ENCODE measurements at places on chromosomes 1 and 21. TPM values are rescaled to one million over a fixed set of nuclear protein-coding genes. Genes with fewer than 3 reads are reported as not detected.

- DNase-seq, result no peak
Observed at GRCh38 chr1:67769633-67770256, 63.5 kb downstream of the GNG12 start.

GRCh38 chr1:38173157-38173831 lies 126.7 kb upstream of the POU3F1 start:
- no peak for DNase-seq

The KCNQ4 gene
- total RNA-seq, result 3.6 TPM

- DNase-seq, result no peak
Observed at GRCh38 chr21:30349572-30349971, 1.2 kb upstream of the KRTAP23-1 start.

DNA sequence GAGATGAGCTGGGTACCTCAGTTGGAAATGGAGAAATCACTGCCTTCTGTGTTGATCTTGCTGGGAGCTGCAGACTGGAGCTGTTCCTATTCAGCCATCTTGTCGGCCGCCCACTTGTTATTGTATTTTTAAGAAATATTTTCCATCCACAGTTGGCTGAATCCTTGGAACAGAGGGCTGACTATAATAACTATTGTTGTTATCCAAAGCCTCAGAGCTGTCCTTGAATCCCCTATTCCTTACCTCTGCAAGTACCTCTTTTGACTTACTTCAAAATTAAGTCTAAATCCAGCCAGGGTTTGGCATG lies 44.1 kb upstream of the GRHL3 start:
- DNase-seq, result no peak

The BSND gene
- not detected for total RNA-seq

DNA sequence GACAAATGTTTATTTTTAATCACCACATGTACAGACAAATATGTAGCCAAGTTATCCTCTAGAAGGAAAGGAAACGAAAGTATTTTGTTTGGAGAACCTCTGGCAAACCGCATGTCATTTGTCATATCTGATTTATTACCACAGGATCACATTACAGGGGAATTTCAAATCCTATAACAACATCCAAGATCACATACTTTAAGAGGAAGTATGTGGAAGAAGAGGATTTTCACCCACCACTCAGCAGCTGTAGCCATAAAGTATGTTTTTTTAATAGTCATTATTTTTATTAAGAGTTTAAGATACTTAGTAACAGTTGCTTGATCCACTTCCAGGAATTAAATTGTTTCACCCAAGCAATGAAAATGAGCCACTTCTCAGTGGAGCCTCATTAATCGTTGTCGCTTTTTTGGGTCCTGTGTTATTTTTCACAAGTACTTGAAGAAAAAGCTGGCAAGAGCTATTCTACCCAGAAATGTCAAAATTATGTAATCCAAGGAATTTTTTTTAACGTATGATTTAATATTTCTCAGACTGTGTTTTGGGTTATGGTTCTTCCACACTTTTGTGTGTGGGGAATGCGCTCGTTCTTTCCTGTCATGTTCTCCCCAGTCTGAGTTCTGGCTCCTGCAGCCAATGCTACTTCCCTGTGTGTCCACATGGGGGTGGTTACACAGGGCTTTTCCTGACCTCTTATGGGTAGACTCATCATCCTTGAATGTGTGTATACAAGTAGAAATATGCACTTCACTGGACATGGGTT lies 6.9 kb downstream of the SERTAD4 start:
- DNase-seq, result no peak

The KIAA1614 gene
- 11.4 TPM for total RNA-seq

The CLCA1 gene
- total RNA-seq, result not detected

The MTF2 gene
- 7.0 TPM for total RNA-seq

The DMBX1 gene
- total RNA-seq, result not detected

GRCh38 chr1:118081387-118081786 lies 103.6 kb downstream of the SPAG17 start:
- DNase-seq, result no peak

DNA sequence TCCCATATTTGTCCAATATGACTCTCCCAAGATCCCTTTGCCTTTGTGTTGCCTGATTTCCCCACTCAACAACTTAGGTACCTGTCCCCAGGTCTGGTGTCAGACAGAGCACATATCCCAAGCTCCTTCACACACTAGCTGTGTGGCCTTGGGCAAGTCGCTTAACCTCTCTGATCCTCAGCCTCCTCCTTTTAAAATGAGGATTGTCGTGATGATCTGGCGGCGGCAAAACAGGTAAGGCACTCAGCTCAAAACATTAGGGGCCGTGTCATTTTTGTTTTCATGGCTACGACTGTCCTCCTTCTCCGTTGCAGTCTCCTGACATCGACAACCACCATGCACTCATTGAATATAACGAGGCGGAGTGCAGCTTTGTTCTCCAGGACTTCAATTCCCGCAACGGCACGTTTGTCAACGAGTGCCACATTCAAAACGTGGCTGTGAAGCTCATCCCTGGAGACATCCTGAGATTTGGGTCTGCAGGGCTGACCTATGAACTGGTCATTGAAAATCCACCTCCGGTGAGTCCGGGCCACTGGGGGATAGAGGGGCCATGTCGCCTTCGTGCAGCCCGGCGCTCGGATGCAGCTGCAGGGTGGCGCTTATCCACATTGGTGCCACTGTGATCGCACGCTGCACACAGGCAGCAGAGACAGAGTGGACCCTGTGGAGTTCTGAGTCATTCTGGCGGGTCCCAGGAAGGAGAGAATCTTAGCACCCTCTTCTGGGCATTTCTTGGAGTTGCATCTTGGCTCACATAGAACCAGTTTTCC lies 25.2 kb downstream of the FHAD1 start:
- no peak for DNase-seq

DNA sequence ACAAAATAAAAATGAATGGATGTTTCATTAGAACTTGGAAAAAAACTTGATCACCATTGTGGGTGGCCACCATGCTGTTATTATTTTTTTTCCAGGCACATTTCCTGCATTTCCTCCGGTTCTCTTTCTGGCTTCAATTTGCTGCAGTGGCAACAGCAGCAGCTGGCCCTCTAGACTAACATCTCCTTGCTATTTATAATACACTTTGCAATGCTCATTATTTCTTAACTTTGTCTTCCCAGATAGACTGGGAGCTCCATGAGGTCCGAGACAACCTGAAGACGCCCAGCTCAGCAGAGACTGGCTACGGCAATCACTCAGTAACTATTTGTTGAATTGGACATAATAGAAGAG lies 53.4 kb upstream of the ATP5PO start:
- no peak for DNase-seq

The ZBTB8A gene
- total RNA-seq, result 3.0 TPM

DNA sequence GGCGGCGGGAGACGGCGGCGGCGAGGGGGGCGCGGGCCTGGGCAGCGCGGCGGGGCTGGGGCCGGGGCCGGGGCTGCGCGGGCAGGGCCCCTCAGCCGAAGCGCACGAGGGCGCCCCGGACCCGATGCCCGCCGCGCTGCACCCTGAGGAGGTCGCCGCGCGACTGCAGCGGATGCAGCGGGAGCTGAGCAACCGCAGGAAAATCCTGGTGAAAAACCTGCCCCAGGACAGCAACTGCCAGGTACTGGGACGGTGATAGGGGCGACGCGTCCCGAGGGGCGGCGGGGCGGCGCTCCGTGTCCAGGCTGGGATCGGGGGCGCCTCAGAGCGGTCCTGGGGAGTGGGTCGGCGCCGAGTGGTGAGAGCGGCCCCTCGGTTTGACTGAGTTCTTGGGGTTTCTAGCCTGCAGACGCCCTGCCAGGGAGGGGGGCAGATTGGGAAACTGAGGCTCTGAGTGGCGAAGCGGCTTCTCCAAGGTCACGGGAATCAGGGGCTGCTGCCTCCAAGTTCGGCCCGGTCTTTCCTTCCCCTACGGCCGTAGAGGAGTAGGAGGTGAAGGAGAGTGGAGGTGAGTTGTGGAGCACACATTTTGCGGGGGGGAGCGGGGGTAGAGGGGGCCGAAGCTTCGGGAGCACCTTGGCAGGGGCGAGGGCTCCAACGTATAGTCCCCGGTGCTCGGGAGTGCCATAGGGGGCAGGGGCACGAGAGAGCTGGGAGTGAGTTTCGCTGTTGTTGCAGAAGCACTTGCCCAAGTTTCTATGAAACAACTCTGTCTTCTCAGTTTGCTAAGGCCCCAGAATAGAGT lies 508 bp downstream of the RAVER2 start:
- DNase-seq, result no peak

- no peak for DNase-seq
Observed at GRCh38 chr1:107362468-107363140, 221.8 kb downstream of the NTNG1 start.

The LRRC41 gene
- total RNA-seq, result 52.5 TPM

GRCh38 chr1:228104526-228105269 lies 1.6 kb upstream of the C1orf35 start:
- DNase-seq, result no peak

DNA sequence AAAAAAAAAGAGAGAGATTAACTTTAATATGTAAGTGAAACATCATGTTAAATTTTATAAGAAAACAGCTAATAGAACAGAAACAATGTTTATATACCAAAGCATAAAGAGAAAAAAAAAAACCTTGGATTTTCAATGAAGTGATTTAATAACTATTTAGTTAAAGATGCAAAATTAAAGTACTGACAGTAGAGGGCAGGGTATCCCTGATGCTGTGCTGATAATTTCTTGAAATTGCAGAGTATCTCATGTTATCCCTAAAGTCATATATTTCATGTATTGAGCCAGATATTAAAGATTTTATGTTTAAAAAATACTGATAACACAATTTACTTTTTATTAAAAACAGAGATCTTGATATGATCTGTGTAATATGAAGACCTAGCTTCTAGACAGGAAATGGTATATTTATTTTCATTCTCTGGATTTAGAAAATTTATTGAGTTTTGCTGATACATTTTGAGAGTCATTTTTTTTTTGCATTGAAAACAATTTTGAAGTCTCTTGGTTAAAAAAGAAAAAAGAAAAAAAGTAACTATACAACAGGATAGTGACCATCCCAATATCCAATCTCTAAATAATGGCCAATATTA lies 273.2 kb downstream of the USP25 start:
- DNase-seq, result no peak

DNA sequence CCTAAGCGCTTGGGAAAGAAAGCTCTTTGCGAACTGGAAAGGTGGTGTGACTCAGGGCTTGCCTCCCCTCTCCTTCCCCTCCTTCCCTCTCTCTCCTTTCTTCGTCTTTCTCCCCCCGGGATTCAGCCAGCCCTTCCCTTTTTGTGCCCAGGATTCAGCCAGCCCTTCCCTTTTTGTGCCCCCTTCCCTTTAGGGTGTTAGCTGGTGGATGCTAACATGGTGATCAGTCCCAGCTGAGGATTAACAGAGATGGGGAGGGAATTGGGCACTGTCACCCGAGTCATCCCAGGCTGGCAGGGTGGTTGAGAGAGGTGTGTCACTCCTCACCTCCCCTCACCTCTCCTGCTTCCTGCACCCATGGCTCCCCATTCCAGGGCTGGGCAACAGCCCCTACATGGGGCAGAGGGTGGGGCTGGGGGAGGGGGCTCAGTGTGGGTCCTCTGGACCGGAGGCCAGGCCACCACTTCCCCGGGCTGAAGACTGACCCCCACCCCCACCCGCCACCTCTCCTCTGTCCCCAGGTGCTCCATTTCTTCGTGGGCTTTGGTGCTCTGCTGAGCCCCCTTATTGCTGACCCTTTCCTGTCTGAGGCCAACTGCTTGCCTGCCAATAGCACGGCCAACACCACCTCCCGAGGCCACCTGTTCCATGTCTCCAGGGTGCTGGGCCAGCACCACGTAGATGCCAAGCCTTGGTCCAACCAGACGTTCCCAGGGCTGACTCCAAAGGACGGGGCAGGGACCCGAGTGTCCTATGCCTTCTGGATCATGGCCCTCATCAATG lies 51.5 kb downstream of the ELK4 start:
- DNase-seq, result peak; percentile 43

The KRTAP19-3 gene
- total RNA-seq, result not detected

The SLC26A9 gene
- 9.8 TPM for total RNA-seq

DNA sequence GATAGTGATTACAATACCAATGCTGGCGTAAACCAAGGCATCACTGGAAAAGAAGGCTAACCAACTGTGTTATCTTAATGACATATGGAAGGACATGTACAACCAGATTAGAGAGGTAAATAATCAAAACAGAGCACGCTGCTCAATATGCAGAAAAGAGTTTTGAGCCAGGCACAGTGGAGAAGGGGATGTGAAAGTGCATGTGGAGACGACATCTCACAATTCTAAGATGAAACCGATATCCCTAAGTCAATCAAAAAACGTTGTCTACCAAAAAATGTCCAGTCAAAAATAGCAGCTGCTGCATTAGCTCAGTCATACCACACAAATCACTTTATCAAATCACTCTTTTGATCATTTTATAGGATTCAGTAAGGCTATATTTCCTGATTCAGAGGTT lies 116.3 kb upstream of the OLIG2 start:
- no peak for DNase-seq

The CYP4A11 gene
- not detected for total RNA-seq

DNA sequence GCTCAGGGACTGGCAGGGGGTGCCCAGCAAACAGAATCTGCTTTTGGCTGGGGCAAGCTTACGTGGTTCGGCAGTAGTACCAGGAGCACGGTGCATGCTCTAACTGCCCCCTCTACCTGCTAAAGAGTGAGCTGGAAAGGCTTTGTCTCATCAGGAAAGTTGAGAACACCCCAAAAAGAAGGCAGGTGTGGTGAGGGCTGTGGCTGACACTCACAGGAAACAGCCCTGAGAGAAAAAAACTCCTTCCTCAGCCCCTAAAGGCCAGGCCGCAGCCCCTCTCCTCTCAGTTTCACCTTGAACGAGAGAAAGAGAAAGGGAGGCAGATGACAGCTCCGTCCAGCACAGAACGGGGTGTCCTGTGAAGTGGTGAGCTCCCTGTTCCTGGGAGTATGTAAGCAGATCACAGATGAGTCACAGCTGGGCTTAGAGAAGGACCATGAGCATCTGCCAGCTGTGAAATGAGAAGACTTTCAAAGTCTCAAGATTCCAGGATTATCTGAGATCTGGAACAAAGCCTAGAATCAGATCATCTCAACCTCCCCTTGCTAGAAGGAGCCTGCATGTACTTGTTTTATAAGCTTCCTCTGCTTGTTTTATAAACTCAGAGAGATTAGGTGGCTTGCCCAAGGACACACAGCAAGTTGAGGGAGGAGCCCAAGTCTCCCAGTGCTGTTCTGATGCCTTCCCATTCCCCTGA lies 13.4 kb downstream of the LAPTM5 start:
- no peak for DNase-seq

- no peak for DNase-seq
Observed at GRCh38 chr1:196660852-196661251, 9.0 kb downstream of the CFH start.

The CSF1 gene
- total RNA-seq, result 16.7 TPM

GRCh38 chr1:67559222-67559700 lies 125.7 kb upstream of the GADD45A start:
- no peak for DNase-seq

The PCP4L1 gene
- total RNA-seq, result 0.38 TPM

GRCh38 chr1:90800012-90800717 lies 83.1 kb upstream of the BARHL2 start:
- DNase-seq, result no peak

DNA sequence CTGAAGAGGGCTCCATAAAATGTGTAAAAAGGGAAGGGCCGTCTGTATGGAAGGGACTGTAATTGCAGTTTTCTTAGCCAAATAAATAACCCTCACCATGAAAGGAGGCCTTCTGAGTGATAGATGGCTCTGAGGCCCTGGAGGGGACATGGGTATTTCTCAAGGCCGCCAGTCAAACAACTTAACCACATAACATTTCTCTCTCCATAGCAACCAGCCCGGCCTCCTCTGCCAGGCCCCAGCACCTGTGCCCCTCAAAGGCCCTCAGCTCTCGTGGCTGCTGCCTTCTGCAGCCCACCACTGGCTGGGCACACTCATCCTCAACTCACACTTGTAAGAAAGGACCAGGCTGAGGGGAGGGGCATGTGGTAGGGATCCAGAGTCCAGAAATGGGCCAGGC lies 57.0 kb upstream of the GJB5 start:
- no peak for DNase-seq

The TMEM240 gene
- 5.0 TPM for total RNA-seq
